ENCODE measurements at places on chromosomes 3 and 15.

GRCh38 chr15:80953953-80954778 lies 35.5 kb downstream of the MESD start:
- DNase-seq: no peak

GRCh38 chr3:11367143-11367693 lies 95.0 kb downstream of the ATG7 start:
- no peak for DNase-seq

DNA sequence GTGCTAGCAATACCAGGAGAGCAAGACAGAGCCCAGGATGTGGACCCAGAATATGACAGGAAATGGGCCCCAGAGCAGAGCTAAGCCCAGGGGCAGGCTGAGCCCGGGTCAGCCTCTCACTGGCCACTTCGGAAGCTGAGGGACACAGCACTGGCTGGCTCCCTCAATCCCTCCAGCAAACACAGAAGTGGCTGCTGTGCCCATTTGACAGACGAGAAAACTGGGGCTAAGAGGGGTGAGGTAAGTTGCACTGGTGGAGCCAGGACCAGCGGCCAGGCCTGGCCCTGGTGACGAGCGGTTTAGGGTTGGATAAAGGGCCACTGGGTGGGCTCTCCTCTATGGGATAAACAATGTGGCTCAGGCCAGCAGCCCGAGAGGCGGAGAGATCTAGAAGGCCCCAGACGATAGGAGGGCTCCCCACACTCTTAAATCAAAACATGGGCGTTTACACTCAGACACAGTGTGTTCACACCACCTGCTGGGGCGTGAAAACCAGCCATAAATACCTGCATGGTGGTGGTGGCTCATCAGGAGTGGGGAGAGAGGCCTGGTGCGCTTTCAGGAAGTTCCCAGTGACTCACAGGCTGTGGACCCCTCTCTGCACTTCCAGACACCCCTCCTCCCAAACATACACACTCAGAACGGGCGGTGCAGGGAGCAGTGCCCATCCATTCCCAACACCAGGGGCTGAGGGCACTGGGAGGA lies 12.0 kb upstream of the LINGO1 start:
- no peak for DNase-seq

- DNase-seq: no peak
These were observed 1.3 kb upstream of the CBLB start for GRCh38 chr3:105869861-105870755.

DNA sequence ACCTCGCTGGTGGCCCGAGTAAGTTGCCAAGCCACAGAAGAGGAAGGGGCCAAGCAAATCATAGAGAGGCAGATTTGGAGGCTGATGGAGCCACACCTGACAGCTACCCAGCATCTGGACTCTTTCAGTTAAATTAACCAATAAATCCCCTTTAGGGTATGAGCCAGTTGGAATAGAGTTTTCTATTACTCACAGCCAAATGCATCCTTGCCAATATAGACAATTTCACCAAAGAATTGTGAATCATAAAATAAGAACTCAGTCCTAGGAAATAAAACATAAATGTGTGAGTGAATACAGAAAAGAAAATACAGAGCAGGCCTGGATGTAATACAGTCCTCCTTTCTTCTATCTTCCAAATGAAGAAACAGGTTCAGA lies 161.6 kb upstream of the ANKRD28 start:
- DNase-seq: no peak

GRCh38 chr15:51658664-51659063 lies 22.6 kb upstream of the SCG3 start:
- no peak for DNase-seq

GRCh38 chr3:55937301-55937700 lies 450.2 kb upstream of the WNT5A start:
- no peak for DNase-seq

DNA sequence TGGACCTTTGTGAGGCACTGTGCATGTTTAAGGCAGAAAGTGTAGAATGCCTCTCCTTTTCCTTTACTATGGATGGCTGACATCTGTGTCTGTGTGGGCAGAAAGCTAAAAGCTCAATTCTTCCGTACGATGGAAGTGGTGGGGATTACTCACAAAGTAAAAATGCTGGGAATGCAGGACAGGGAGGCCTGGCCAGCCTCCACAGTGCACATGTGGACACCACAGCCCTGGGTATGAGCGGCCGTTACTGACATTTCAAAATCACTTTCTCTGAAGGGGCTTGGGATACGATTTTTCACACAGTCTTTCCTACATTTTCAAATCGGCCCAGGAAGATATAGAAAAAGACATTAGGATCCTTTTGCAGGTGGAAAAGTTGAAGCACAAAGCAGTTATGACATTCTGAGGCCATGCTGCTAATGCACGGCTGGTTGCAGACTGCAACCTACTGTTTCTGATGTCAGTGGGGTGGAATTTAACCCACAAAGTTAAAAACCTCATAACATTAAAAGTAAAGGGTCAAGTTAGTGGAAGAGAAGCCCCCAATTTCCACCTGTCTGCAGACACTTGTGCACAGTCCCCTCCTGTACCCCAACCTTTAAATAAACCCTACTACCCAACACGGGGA lies 27.9 kb downstream of the EHD4 start:
- DNase-seq: no peak

GRCh38 chr15:70199540-70200410 lies 102.1 kb upstream of the TLE3 start:
- no peak for DNase-seq

- DNase-seq: no peak
These were observed 48.5 kb upstream of the TRA2B start for GRCh38 chr3:185986198-185986777.

GRCh38 chr3:182618085-182618732 lies 175.1 kb upstream of the ATP11B start:
- no peak for DNase-seq

GRCh38 chr3:34131091-34131490 lies 332.7 kb downstream of the PDCD6IP start:
- no peak for DNase-seq

- no peak for DNase-seq
These were observed 322.6 kb upstream of the TLE3 start for GRCh38 chr15:70420086-70420947.

- DNase-seq: no peak
These were observed 44.7 kb downstream of the BOC start for GRCh38 chr3:113255854-113256615.

DNA sequence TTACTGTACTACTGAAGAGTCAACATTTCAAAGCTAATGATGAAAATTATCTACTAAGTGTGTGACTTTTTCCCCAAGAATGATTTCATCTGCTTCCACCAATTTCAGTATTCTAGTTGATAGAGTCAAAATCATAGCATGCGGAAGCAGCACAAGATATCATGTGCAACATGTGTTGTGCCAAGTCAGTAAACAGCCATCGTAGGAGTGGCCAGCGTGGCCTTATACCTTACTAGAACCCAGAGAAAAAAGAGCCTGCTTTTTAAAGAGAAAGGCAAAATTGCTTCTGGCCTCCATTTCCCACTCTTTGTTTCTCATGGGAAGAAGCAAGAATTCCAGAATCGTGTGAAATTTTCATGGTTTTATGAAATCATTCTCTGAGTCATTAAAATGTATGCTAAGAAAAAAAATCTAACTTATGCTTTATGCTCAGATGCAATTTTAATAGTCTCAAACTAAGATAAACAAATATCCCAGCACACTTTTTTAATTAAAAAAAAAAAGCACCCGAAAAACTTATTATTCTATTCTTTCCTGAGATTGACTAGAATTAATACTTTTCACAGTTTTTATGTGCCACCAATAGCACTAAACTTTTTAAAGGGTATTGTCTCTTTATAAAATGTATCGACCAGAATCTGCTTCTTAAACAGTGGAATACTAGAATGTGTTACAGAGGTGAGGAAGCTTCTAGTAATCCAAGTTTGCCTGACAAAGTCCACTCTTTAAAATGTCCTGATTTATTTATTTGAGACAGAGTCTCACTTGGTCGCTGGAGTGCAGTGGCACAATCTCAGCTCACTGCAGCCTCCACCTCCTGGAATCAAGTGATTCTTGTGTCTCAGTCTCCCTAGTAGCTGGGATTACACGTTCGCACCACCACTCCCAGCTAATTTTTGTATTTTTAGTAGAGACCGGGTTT lies 87.3 kb downstream of the MBNL1 start:
- DNase-seq: no peak

GRCh38 chr3:47443611-47443995 lies 32.1 kb downstream of the SCAP start:
- DNase-seq: no peak

DNA sequence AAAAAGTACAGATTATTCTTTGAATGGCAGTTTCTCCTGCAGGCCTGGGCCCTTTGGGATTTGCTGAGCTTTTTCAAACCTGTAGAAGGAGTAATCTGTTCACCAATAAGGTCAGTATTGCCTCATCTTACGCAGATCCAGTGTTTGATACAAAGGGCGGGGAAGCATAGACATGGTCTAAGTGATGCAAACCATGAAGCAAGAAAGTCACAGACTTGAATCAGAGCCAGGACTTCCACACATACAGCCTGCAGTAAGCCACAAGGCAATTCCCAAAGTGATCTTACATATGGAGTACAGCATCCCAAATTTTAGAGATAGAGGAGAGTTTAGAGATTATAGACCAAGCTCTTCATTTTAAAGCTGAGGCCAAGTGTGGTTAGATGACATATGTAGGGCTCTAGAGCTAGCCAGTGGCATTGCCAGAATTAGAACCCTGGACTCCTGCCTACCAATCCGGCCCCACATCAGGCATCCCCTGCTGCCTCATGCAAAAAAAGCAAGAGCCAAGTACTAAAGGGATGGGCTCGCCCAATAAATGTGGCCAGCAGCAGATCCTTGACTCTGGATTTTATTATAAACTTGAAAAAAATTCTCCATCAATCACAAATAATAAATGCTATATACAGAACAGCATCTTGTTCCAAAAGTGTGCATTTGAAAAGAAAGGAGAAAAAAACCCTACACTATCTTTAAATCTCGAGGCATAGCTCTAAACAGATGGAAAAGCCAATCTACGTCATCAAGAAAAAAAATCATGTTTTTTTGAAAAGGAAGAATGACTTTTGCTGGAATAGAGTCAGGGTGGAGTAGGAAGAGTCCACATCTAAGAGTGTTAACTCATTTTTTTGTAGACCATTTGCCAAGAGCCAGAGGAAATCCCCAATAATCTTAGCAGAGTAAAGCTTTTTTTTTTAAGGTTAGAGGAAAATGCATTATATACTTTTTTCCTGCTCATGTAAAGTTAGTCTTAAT lies 24.0 kb downstream of the ABI3BP start:
- no peak for DNase-seq

DNA sequence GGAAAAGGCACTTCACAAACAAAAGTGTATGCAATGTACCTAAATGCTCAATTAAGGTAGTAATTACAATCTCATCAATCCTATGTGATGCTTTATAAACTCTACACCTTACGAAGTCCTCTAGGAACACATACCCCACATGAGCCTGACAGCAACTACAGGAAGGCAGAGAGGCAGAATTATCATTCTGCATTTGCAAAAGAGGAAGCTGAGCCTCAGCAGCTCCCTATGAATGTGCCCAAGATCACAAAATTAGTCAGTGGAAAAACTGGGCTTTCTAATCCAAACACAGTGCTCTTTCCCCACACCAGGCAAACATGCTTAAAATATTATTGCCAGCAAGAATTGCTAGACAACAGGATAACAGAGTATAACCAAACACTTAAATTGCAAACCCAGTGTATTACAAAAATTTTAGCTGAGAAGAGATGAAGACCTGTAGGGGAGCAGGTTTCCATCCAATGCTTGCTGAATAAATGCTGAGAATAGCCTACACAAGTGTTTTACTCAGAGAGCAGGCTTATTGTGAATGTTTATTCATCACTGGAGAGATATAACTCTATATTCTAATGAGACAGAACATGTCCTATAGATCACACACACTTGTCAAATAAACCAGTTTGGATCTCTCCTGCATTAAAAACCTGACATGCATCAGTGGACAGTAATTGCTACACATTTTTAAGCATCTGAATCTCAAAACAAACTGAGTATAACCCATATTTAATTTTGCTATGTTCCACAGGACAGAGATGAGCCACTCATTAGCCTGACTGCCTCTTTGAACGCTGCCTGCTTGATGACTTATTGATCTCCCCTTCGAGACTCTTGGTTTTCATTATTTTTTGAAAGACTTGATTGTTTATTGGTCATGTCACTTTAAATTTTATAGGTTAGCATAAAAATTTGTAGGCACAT lies 62.2 kb downstream of the PLCH1 start:
- DNase-seq: no peak
